WTC11 (cell line): ENCODE measurements at places on chromosomes 4 and X. TPM values are rescaled to one million over a fixed set of nuclear protein-coding genes. Genes with fewer than 3 reads are reported as not detected.

PITX2 gene
- total RNA-seq = 11.3 to 24.9 TPM (median 12.2 TPM) in 3 replicates

CLCN4 gene
- total RNA-seq = 8.1 to 8.9 TPM (median 8.7 TPM) in 3 replicates

TLR1 gene
- total RNA-seq = 0.28 to 0.34 TPM in 2 of 3 replicates, not detected in the other

CT45A10 gene
- 0.33 TPM in 1 of 3 replicates, not detected in the others for total RNA-seq

FHIP1A gene
- 64.2 to 68.6 TPM (median 67.5 TPM) in 3 replicates for total RNA-seq

ARMCX1 gene
- 23.6 to 27.4 TPM (median 23.7 TPM) in 3 replicates for total RNA-seq

FGB gene
- 2.0 to 3.5 TPM (median 2.3 TPM) in 3 replicates for total RNA-seq

MSMO1 gene
- total RNA-seq = 72.9 to 89.9 TPM (median 86.8 TPM) in 3 replicates

TLL1 gene
- 0.46 to 0.98 TPM (median 0.63 TPM) in 3 replicates for total RNA-seq

LEF1 gene
- total RNA-seq = 1.2 to 1.6 TPM (median 1.3 TPM) in 3 replicates

UGT2B10 gene
- 0.16 to 0.17 TPM (median 0.16 TPM) in 3 replicates for total RNA-seq

CCDC110 gene
- total RNA-seq = 2.1 to 2.9 TPM (median 2.2 TPM) in 3 replicates

MAGEA8 gene
- total RNA-seq = not detected in 3 replicates

UGT2B15 gene
- 0.22 to 0.25 TPM (median 0.25 TPM) in 3 replicates for total RNA-seq

CBLL2 gene
- total RNA-seq = not detected in 3 replicates

MTNR1A gene
- 0.73 to 1.0 TPM (median 0.73 TPM) in 3 replicates for total RNA-seq

F8A3 gene
- total RNA-seq = 5.5 to 7.4 TPM (median 5.8 TPM) in 3 replicates

AGTR2 gene
- total RNA-seq = not detected in 3 replicates

CTBP1 gene
- 143 to 167 TPM (median 159 TPM) in 3 replicates for total RNA-seq

GPC3 gene
- total RNA-seq = 32.4 to 34.7 TPM (median 32.5 TPM) in 3 replicates

TMEM35A gene
- 3.9 to 4.2 TPM (median 3.9 TPM) in 3 replicates for total RNA-seq

DMP1 gene
- 0.11 TPM in 1 of 3 replicates, not detected in the others for total RNA-seq

XAGE5 gene
- not detected in 3 replicates for total RNA-seq

HPGDS gene
- not detected in 3 replicates for total RNA-seq
